ENCODE measurements at places on chromosomes 5 and 9. TPM values are rescaled to one million over a fixed set of nuclear protein-coding genes. Genes with fewer than 3 reads are reported as not detected.

Gene SH3TC2
- 1.5 TPM for total RNA-seq

Gene PRRX2
- total RNA-seq, result 92.7 TPM

Gene MYOT
- total RNA-seq, result not detected

Gene OR2V1
- not detected for total RNA-seq

Gene PCDHB6
- 0.49 TPM for total RNA-seq
